BE2C (cell line): ENCODE measurements at places on chromosomes 7 and 10.
A peak's percentile ranks its signal among the peaks of the same experiment; 100 is the strongest.

DNA sequence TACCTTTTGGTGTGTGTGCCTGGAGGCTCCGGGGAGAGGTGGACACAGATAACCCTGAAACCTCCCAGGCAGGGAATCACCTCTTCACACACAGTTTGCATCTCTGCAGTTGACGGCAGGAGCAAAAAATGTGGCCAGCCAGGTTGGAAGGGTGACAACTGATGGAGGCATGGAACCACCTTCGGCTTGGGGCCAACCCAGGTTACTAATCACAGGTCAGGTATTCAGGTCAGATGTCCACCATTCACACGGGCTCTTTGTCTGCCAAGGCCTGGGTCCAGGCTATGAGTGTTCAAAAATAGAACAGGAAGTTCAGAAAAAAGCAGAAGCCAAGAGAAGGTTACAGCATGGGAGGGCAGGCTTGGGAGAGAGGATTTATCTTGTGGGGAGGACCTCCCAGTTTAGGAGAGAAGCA lies 137.2 kb upstream of the EFCAB10 start:
- DNase-seq: no peak

GRCh38 chr10:95363303-95363912 lies 72.6 kb upstream of the PDLIM1 start:
- DNase-seq: peak; percentile 46

GRCh38 chr7:98038321-98038720 lies 48.3 kb upstream of the OCM2 start:
- DNase-seq: no peak

DNA sequence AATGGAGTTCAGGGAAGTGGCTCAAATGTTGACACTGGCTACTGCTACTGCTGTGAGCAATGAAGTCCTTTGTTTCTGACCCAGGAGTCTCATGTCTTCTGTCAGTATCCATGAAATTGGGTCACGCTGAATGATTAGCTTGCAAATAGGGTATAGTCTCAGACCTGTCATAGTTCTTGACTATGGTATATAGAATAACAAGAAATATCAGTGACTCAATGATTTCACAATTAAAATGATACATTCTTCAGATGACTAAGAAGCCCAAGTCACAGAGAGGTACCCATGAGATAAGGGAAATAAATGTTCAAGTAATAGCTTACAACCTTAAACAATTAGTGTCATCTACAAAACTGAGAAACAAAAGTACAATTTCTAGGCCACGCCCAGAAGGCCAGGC lies 89.3 kb downstream of the LYZL2 start:
- no peak for DNase-seq

- no peak for DNase-seq
These were observed 113.4 kb downstream of the PLXDC2 start for GRCh38 chr10:19929506-19930140.

GRCh38 chr7:133723044-133723443 lies 404.1 kb upstream of the LRGUK start:
- no peak for DNase-seq

DNA sequence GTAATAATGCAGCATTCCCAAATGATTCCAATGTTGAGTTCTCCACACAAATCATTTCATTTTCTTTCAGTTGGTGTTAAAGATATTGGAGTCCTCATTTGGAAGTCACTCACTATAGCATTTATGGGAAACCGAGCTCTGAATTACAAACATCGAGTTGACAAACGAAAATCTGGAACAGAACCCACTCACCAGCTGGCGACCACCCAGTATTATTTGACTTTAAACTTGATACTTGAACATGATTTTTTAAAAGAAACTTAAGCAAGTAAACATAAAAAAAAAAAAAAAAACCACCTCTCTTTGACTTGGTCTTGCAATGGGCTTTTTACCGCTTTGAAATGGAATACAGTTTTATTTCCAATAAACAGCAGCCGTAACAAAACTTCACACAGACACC lies 576.6 kb upstream of the C7orf33 start:
- no peak for DNase-seq

DNA sequence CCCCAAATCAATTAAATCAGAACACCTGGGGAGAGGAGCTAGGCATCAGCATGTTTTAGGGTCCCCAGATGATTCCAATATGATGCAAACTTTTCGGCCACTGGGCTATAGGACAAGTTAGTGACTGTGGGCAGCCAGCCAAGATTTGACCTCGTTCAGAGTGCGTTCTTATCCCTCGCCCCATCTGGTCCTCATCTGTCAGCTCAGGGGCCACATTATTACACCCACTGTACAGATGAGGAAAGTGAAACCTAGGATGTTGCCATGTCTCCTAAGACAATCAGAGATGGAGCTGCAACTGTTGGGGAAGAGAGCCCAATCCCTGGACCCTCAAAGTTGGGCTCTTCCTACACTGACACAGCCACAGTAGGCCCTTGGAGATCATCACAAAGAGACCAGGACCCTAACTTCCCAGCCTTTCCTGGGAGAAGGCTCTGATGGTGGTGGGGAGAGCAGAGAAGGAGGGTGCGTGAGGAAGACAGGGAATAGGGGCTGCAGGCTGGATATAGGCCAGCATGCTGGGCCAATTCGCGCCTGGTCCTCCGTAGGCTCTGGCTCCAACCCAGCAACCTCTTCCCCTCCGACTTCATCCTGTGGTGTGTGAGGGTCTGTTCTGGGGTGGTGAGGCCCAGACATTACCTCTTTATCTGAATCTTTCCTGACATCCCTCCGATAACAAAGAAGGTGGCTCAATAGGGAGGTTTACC lies 109.4 kb upstream of the ZMIZ1 start:
- DNase-seq: no peak

DNA sequence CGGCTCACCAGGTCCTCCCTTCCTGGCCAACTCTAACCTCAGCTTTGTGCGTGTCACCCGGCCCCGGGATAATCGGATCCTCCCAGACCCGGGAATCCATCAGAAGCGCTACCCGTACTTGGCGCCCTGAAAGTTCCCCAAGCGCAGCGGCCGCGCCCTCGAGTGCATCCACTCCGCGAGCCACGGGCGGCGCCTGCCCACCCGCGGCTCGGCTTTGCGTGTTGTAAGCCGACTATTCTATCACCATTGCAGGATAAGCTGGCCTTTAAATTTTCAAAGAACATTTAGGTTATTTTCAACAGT lies 35.7 kb upstream of the EBLN1 start:
- DNase-seq: no peak

DNA sequence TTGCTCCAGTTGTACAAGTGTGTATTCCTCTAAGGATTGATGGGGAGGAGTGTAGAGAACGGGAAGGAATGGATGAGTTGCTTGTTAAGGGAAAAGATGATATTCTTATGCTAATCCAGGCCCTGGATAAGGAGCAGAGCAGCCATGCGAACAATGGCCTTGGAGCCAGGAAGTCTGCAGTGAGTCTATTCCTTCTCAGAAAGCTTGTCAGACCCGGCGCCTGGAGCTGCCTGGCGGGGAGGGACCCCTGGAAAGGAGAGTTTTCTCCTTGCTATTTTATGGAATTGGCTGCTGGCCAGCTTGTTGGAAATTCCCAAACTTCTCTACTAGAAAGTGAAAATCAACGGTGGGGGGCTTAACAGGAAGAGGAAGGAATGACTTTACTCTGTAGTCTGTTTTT lies 89.1 kb downstream of the MMRN2 start:
- DNase-seq: peak; percentile 55

- no peak for DNase-seq
These were observed 44.0 kb downstream of the CALD1 start for GRCh38 chr7:134823400-134823799.

DNA sequence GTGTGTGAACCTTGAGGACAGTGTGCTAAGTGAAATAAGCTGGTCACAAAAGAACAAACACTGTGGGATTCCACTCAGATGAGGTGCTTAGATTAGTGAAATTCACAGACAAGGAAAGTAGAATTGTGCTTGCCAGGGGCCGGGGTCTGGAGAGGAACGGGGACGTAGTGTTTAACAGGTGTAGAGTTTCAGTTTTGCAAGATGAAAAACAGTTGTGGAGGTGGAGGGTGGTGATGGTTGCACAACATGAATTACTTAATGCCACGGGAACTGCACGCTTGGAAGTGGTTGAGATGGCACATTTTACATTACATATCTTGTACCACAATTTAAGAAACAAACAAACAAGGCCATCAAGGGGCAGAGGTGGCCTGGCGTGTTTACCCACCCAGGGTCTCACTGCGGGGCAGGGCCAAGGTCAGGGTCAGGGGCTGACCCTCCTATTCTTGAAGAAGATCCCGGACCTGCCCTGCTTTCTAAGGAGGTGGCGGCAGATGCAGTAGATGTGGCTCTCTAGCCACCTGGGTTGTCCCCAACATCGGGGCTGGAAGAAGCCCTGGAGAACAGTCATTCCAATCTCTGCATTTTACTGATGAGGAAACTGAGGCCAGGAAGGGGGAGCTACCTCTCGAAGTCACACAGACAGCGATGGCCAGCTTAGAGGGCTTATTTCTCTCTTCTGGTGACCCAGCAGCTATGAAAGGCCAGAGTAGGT lies 91.5 kb upstream of the LRRC4 start:
- no peak for DNase-seq

GRCh38 chr7:97015279-97015678 lies 9.4 kb downstream of the DLX5 start:
- DNase-seq: no peak

DNA sequence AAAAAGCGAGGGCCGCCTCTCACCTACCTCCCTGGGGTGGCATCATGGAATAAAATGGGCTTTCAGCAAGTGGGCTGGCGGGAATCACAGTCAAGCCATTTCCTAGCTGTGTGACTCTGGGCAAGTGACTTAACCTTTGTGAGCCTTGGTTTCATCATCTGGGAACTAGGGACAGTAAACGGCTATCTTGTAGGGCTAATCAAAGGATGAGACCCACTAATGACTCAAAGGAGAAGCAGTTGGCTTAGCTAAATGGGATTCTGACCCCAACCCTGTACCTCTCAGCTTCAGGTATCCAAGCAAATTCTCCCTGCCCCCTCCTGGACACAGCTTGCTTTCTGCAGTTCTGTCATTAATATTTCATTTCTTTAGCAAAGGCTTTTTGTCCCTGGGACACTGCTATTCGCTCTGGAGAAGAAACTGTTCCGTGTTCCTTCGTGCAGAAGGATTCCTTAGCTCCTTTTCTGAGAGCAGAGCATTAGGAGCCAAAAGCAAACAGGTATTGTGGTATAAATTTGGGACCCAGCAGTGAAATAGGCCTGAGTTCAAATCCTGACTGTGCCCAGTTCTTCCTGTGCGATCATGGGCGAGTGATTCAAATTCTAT lies 25.9 kb downstream of the TRIM8 start:
- no peak for DNase-seq

DNA sequence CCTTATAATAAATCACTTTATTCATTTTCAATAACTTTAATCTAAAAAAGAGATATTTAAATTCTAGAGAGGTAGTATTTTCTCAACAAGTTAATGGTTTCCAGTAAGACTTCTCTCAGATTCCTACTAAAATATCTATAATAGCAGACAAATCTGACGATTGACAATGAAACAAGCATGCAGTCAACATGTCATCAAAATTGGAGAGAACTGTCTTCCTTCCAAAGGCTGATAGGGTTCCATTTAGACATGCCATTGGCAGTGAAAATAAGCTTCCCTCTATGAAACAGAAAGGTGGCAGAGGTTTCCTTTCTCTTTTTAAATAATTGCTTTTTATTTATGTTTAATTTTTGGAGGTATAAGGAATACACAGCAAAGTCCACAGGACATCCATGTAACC lies 217.1 kb downstream of the POM121L12 start:
- DNase-seq: no peak

- DNase-seq: no peak
These were observed 60.8 kb upstream of the HECTD2 start for GRCh38 chr10:91349381-91349780.

GRCh38 chr10:101567165-101568006 lies 20.7 kb downstream of the POLL start:
- DNase-seq: no peak

GRCh38 chr7:40658729-40659128 lies 523.9 kb downstream of the SUGCT start:
- no peak for DNase-seq

DNA sequence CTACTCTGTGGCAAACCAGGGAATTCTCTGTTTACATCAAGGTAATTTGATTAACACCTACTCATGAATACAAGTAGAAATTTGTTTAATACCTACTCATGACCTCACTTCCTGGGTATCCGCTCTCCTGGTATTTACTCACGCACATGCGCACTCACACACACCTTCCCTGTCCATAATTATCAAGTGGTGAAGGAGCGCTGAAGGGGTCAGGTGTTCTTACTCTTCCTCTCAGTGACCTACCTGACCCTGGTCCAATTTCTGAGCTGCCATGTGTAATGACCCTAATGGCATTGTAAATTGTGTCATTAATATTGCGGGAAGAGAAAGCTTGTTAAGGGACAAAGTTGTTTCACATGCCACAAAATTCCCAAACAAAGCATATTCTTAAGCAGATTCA lies 41.3 kb upstream of the TRIL start:
- DNase-seq: no peak

- no peak for DNase-seq
These were observed 202.2 kb downstream of the PHF14 start for GRCh38 chr7:11175887-11176286.

DNA sequence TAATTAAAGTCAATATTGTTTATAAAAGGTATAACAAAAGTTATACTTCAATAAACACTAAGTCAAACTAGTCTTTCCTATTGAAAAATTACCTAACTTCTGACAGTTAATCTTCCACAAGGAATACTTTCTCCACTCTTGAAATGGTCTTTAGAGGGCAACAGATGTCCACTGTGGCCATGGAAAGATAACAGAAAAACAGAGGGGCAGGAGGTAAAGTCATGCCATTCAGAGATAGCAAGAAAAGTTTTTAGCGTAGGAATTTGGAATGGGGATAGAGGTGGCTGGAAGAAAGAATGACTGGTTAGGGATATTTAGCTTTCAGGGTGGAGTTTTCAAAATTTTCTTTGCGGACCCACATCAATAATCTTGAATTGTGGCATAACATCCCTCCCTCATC lies 34.7 kb downstream of the HYCC1 start:
- DNase-seq: no peak

DNA sequence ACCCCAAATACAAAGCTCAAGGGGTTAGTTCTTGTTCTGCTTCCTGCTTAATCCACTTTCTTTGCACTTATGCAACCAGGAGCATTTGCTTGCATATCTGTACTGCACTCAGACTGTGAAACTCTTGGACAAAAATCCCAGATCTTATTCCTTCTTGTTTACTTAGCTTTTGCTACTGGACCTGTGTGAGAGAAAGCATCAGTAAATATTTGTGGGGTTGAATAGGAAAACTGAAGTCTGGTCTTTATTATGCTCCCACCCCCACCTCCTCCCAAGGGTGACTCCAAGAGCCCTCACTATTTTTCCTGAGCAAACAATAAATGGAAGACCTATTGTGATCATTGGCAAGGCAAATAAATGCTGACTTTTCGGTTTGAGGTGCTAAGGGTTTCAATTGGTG lies 57.1 kb upstream of the VSTM2A start:
- no peak for DNase-seq

DNA sequence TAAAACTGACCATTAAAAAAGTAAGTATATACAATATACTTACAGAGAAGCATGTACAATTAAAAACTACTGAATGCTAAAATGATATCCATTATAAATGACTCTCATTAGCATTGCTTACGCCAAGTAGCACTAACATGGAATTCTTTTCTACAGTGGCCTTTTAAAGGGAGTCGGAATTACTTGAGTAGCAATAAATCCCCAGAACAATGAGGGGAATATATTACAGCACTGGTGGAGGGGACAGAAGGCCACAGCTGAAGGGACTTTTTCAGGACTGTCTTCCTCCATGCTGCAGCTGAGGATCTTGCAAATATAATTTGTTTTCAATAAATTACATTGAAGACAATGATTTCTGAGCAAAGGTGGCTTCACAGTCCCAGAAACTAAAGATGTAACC lies 97.0 kb downstream of the ALOX5 start:
- no peak for DNase-seq

GRCh38 chr7:47188653-47189315 lies 393.1 kb downstream of the TNS3 start:
- DNase-seq: no peak
